Endothelial cell (in vitro differentiated cells): ENCODE measurements at places on chromosomes 2 and 18.

GRCh38 chr18:5309888-5310470, 14.5 kb upstream of the ZBTB14 start:
- no peak overlapping the region for H3K27ac ChIP-seq
- H3K4me3 ChIP-seq, result no peak overlapping the region
- no peaks in the 10 kb centered on the region for H3K4me1 ChIP-seq
- DNase-seq, result no peak
- no peaks in the 10 kb centered on the region for H3K27me3 ChIP-seq

- no peak overlapping the region for H3K4me3 ChIP-seq
- H3K27me3 ChIP-seq, result no peaks in the 10 kb centered on the region
- no peaks in the 10 kb centered on the region for H3K36me3 ChIP-seq
- no peaks in the 10 kb centered on the region for H3K4me1 ChIP-seq
- H3K27ac ChIP-seq, result no peak overlapping the region
These were observed 162.8 kb downstream of the CCDC148 start for GRCh38 chr2:158293722-158294121.

GRCh38 chr2:100137318-100137717, 5.1 kb downstream of the AFF3 start:
- H3K27ac ChIP-seq, result no peak overlapping the region
- H3K27me3 ChIP-seq, result peaks cover 2% of the 10 kb centered on the region
- DNase-seq, result no peak

DNA sequence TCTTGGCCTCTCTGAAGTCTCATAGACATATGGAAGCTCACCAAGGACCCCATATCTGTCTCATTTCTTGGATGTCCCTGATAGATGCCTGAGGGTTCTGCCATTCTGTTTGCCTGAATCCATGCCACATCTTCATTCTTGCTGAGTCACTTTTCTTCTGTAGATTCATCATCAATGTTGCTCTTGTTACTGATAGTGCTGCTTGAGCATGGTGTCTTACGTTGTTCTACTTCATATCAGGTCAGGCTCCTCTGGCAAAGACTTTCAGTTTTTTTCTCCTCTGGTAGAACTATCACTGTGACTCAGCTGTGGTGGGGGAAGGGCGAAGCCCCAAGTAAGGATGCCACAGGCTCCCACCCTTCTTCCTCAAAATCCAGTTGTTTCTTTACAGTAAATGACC, 885.2 kb downstream of the DCDC2C start:
- no peak overlapping the region for H3K27ac ChIP-seq
- no peaks in the 10 kb centered on the region for H3K27me3 ChIP-seq
- no peak for DNase-seq
- no peaks in the 10 kb centered on the region for H3K4me1 ChIP-seq
- H3K36me3 ChIP-seq, result peaks cover 4% of the 10 kb centered on the region
- H3K4me3 ChIP-seq, result no peak overlapping the region

DNA sequence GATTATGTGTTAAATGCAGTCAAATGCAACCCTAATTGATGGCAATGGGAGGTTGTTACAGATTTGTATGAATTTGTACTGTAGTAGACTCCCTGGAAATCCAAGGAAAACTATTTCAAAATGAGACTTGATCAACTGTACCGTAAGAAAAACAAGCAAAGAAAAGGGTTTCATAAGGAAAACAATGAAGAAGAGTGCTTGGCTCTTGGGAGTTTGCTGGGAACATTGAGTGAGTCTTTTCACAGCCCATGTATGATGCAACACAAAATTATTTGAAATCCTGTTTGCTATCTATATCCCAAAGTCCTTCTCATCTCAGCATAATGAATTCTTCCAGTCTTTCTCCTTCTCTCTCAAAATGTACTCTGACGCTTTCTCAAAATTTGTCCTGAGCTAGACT, 67.0 kb upstream of the OSR1 start:
- H3K27ac ChIP-seq, result no peak overlapping the region
- H3K4me3 ChIP-seq, result no peak overlapping the region
- no peak for DNase-seq
- peaks cover 9% of the 10 kb centered on the region for H3K4me1 ChIP-seq
- H3K27me3 ChIP-seq, result no peaks in the 10 kb centered on the region
- no peaks in the 10 kb centered on the region for H3K36me3 ChIP-seq

- peaks cover 4% of the 10 kb centered on the region for H3K4me1 ChIP-seq
- no peak overlapping the region for H3K27ac ChIP-seq
- no peak overlapping the region for H3K4me3 ChIP-seq
- no peaks in the 10 kb centered on the region for H3K27me3 ChIP-seq
- no peak for DNase-seq
These were observed 25.1 kb downstream of the ASXL2 start for GRCh38 chr2:25853038-25853638.

DNA sequence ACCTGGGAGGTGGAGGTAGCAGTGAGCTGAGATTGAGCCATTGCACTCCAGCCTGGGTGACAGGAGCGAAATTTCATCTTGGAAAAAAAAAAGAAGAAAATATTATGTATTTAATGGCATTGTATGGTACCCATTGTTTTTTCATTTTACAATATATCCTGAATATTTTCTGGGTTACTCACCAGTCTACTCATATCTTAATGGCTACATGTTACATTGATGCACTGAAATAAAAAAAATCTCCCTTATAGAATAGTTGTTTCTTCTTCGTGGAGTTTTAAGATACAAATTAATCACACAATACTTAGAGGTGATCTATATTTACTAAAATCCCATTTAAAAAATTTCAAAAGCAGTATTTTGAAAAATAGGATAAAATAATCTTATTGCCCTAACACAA, 66.3 kb upstream of the XPO1 start:
- no peak overlapping the region for H3K27ac ChIP-seq
- H3K4me1 ChIP-seq, result no peaks in the 10 kb centered on the region
- H3K36me3 ChIP-seq, result no peaks in the 10 kb centered on the region
- no peak for DNase-seq
- H3K27me3 ChIP-seq, result no peaks in the 10 kb centered on the region
- no peak overlapping the region for H3K4me3 ChIP-seq

- H3K36me3 ChIP-seq, result peaks cover 6% of the 10 kb centered on the region
- H3K27me3 ChIP-seq, result peaks cover 20% of the 10 kb centered on the region
- no peak overlapping the region for H3K27ac ChIP-seq
These were observed 132.2 kb downstream of the TSN start for GRCh38 chr2:121887513-121888188.

DNA sequence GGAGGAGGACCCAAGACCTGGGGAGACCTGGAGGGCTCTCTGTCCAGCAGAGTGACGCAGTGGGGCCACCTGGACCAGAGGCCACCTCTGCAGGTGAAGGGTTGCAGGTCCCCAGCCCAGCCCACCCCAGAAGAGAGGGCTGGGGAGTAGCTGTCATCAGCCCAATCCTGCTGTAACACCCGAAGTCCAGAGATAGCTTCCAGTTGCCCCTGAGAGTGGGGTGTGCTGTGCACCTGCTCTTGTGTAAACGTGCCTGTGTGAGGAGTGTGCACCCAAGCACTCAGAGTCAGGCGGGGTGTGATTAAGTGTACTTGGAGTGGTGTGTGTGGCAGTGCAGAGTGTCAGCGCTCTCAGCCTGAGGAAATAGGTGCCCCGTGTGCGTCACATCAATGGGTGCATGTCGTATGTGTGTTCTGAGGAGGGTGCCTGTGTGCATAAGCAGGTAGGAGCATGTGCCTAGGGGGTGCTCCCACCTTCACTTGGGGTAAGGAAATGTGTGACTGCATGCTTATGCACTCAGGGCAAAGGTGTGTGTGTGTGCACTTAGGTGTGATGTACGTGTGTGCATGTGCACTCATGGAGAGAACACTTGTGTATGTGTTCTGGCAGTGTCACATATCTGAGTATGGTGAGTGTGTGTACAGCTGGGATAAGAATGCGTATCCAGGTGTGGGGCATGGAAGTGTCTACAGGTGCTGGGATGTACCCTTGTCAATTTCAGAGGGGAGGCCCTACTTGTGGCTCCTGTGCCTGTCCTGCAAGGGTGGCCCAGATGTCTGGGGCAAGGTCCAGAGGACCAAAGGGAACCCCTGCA, 672 bp downstream of the ATP6V1B1 start:
- peaks cover 15% of the 10 kb centered on the region for H3K4me1 ChIP-seq
- H3K27me3 ChIP-seq, result peaks cover 19% of the 10 kb centered on the region
- no peak overlapping the region for H3K27ac ChIP-seq
- DNase-seq, result no peak
- H3K36me3 ChIP-seq, result no peaks in the 10 kb centered on the region
- no peak overlapping the region for H3K4me3 ChIP-seq

GRCh38 chr2:67600946-67601345, 203.8 kb downstream of the ETAA1 start:
- H3K27me3 ChIP-seq, result no peaks in the 10 kb centered on the region
- no peak overlapping the region for H3K4me3 ChIP-seq
- H3K27ac ChIP-seq, result no peak overlapping the region
- H3K4me1 ChIP-seq, result peaks cover 10% of the 10 kb centered on the region
- H3K36me3 ChIP-seq, result no peaks in the 10 kb centered on the region
- DNase-seq, result no peak

GRCh38 chr2:157327621-157328500, 2.2 kb upstream of the ERMN start:
- H3K27me3 ChIP-seq, result no peaks in the 10 kb centered on the region
- peaks cover 5% of the 10 kb centered on the region for H3K4me1 ChIP-seq
- H3K27ac ChIP-seq, result no peak overlapping the region
- H3K36me3 ChIP-seq, result no peaks in the 10 kb centered on the region
- DNase-seq, result peak; percentile 86

- H3K27ac ChIP-seq, result no peak overlapping the region
- peaks cover 2% of the 10 kb centered on the region for H3K27me3 ChIP-seq
- no peak for DNase-seq
- peaks cover 61% of the 10 kb centered on the region for H3K4me1 ChIP-seq
- peaks cover 18% of the 10 kb centered on the region for H3K36me3 ChIP-seq
These were observed 136.3 kb downstream of the TMEM163 start for GRCh38 chr2:134582547-134582899.

- peaks cover 6% of the 10 kb centered on the region for H3K36me3 ChIP-seq
- H3K27ac ChIP-seq, result no peak overlapping the region
- peaks cover 9% of the 10 kb centered on the region for H3K4me1 ChIP-seq
- H3K27me3 ChIP-seq, result no peaks in the 10 kb centered on the region
These were observed 32.9 kb downstream of the EHD3 start for GRCh38 chr2:31266804-31267203.

GRCh38 chr18:24595561-24596031, 135.2 kb downstream of the HRH4 start:
- no peaks in the 10 kb centered on the region for H3K4me1 ChIP-seq
- no peak for DNase-seq
- H3K36me3 ChIP-seq, result no peaks in the 10 kb centered on the region

- DNase-seq, result no peak
- peaks cover 3% of the 10 kb centered on the region for H3K36me3 ChIP-seq
- no peak overlapping the region for H3K27ac ChIP-seq
- H3K4me1 ChIP-seq, result peaks cover 13% of the 10 kb centered on the region
- H3K4me3 ChIP-seq, result no peak overlapping the region
- peaks cover 2% of the 10 kb centered on the region for H3K27me3 ChIP-seq
These were observed 22.5 kb upstream of the MAP3K20 start for GRCh38 chr2:173053043-173053699.

DNA sequence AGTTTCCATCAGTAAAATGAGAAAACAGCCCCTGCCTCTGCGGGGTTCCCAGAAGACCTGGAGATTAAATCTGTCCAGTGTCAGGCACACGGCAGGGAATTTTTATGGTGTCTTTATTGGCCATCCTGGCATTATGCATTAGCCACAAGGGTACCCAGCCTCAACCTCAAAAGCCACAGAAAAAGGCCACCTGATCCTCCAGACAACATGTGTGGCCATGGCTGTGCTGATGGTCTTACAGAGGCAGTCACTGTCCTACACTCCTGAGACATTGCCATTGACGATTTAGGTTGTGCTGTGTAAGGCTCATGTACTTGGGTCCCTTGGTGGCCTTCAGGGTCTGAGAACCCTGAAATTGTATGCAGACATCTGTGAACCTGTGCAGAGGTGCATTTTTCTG, 115.6 kb downstream of the SMAD7 start:
- H3K27ac ChIP-seq, result peak overlapping the region; percentile 52
- DNase-seq, result no peak
- no peaks in the 10 kb centered on the region for H3K36me3 ChIP-seq

DNA sequence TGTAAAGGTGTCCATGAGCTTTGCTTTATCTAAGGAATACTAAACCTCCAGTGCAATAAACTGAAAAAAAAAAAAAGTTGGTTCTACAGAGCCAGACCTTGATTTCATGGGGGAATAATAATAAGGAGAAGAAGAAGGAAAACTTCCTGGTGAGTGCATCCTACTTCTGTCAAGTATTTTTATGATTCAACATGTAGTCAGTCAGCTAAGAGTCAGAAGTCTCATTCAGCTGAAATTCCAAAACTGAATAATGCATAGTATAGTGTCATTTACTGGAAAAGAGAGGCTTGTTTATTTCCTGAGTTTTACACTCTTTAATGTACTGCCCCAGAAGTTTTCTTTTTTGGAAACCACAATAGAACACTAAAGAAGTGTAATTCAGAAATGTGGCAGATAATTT, 77.8 kb upstream of the TACR1 start:
- H3K4me3 ChIP-seq, result no peak overlapping the region
- DNase-seq, result no peak
- H3K27me3 ChIP-seq, result no peaks in the 10 kb centered on the region
- no peak overlapping the region for H3K27ac ChIP-seq

- H3K36me3 ChIP-seq, result no peaks in the 10 kb centered on the region
- no peak for DNase-seq
- H3K4me1 ChIP-seq, result peaks cover 10% of the 10 kb centered on the region
- H3K27me3 ChIP-seq, result no peaks in the 10 kb centered on the region
These were observed 120.3 kb downstream of the RDH14 start for GRCh38 chr2:18440141-18440661.

GRCh38 chr18:8601277-8602032, 7.8 kb upstream of the RAB12 start:
- peak overlapping the region; percentile 16 for H3K27ac ChIP-seq
- no peaks in the 10 kb centered on the region for H3K27me3 ChIP-seq
- no peaks in the 10 kb centered on the region for H3K4me1 ChIP-seq
- DNase-seq, result no peak
- no peaks in the 10 kb centered on the region for H3K36me3 ChIP-seq

DNA sequence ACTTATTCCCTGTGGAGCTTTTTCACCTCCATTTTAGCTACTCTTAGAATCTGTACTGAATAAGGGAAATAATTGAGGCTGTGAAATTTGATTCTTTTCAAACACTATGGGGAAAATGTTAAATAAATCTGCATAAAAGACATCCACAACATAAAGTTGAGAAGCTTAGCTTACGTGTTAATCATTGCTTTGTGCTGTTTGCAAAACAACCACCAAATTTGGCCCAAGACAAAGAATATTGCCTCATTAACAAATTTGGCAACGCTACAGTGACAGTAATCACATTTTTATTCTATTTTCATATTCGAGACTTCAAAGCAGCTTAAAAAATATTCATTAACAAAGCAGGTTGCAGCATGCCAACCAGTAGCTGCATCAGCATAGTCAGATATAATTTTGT, 437.6 kb downstream of the DPP10 start:
- H3K4me1 ChIP-seq, result no peaks in the 10 kb centered on the region
- H3K36me3 ChIP-seq, result no peaks in the 10 kb centered on the region
- H3K27me3 ChIP-seq, result no peaks in the 10 kb centered on the region
- no peak for DNase-seq
- H3K4me3 ChIP-seq, result no peak overlapping the region

GRCh38 chr18:42760290-42760689, 355.2 kb downstream of the RIT2 start:
- no peak overlapping the region for H3K4me3 ChIP-seq
- no peak for DNase-seq
- H3K27ac ChIP-seq, result no peak overlapping the region
- H3K36me3 ChIP-seq, result no peaks in the 10 kb centered on the region
- H3K4me1 ChIP-seq, result no peaks in the 10 kb centered on the region
